ENCODE measurements at places on chromosomes 5 and 9.

GRCh38 chr5:174518512-174518911, 205.9 kb upstream of the MSX2 start:
- no peak for ATAC-seq

GRCh38 chr5:159899067-159900049, 16.9 kb upstream of the ADRA1B start:
- ATAC-seq = no peak

- ATAC-seq = no peak
Measured at GRCh38 chr5:95697781-95698681, 15.2 kb upstream of the SPATA9 start.

GRCh38 chr5:163104464-163104863, 332.9 kb upstream of the CCNG1 start:
- ATAC-seq = peak; percentile 63

DNA sequence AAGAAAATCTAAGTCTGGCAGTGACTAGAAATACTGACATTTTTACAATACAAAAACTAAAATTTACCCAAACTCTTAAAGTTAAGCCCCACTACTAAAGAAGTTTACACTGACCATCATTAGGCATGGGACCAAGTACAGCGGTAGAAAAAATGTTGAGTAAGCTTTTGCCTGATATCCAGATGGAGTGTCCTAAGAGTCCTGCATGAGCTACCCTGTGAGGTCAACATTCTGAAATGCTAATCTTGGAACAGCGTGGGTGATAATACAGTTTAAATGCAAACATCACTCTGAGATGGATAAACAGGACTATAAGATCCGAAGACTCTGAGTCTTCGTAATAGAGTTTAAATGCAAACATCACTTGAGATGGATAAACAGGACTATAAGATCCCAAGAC, 189.7 kb downstream of the DCP2 start:
- ATAC-seq = peak; percentile 70

DNA sequence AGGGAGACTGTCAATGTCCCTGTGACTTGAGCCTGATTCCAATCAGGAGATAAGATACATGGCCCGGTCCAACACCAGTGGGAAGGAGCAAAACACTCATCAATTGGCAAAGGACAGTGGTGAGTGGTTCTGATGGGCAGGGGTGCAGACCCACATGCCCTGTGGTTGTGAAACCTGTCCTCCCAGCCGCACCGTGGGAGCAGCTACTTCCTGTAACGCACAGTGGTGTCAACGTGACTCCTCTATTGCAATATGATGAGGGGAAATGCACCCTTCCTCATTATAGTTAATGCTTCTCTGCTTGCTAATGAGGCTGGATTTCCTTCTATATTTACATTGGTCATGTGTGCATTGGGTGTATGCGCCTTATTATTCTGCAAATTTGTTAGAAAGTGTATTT, 223.0 kb downstream of the IRX1 start:
- ATAC-seq = no peak

DNA sequence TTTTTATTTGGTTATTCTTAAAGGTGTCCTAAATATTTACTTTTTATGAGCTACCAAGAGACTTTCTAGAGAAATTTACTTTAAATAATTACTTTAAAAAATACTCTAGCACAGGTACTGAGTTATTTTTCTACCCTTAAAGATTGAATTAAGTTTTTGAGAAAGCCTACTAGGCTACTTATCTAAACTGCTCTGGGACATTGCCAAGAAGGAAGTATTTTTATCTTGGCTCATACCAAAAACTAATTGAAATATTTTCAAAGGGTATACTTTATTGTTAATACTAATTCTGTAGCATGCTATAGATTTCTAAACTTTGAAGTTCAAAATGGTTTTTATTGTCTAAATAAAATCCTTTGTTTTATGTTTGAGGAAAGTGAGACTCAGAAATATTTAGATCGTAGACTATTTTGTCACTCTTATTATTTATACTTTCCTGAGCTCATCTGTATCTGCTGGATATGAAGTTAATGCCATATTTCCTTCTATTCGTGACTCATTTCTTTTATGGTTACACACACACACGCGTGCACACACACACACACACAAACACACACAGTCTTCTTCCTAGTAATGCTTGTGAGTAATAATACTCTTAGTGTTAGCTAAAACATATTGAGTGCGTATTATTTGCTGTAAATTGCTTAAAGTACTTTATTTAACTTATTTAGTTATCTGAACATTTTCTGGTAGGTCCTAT, 89.5 kb downstream of the MAN2A1 start:
- no peak for ATAC-seq

GRCh38 chr9:104361207-104361606, 142.9 kb upstream of the OR13F1 start:
- ATAC-seq = no peak

DNA sequence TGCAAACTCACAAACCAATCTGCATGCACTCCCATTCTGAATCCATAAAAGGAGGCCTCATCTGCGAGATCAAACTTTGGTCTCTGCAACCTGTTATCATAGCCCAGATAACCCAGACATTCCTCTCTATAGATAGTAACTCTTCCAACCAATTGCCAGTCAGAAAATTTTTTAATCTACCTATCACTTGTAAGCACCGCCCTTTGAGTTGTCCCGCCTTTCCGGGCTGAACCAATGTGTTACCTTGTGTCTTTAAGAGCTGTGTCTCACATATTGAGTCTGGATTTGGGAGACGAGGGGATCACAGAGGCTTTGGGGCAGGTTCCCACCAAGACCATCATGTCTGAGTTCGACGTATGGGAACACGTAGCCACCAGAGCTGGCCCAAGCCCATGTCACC, 91.1 kb upstream of the PPP1R26 start:
- no peak for ATAC-seq

DNA sequence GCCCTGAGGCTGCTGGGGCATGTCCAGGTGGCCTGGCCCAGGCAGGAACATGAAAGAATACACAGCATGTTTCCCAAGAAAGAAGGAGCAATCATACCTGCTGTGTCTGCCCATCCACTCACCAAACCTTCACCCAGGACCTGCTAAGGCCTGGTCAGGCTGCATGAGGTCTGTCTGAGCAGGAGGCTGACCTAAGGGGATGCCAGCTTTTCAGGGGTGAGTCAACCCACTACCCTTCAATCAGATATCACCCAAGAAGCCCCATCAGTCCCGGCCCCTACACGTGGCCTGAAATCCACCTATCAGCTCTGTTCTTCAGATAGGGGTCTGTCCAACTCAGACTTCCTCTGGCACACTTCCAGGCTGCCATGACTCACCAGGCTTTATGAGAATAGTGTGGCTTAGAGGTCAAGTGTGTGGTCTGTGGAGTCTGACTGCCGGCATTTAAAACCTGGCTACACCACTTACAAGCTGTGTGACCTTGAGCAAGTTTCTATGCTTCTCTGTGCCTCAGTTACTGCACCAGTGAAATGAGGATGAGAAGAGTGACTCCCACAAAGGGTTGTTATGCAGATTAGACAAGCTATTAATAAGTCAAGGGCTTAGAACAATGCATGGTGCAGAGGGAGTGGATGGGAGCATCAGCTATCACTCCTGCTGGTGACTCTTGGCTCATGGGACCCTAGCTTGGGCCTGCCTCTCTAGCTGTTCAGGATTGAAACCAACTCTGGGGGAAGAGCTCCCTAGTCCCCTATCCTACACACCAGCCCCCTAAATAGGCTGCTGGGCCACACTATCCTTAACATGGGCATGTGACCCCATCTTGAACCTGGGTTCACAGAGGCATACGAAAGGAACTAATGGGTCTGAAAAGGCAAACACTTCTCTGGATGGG, 130.3 kb downstream of the PAX5 start:
- ATAC-seq = peak; percentile 87

DNA sequence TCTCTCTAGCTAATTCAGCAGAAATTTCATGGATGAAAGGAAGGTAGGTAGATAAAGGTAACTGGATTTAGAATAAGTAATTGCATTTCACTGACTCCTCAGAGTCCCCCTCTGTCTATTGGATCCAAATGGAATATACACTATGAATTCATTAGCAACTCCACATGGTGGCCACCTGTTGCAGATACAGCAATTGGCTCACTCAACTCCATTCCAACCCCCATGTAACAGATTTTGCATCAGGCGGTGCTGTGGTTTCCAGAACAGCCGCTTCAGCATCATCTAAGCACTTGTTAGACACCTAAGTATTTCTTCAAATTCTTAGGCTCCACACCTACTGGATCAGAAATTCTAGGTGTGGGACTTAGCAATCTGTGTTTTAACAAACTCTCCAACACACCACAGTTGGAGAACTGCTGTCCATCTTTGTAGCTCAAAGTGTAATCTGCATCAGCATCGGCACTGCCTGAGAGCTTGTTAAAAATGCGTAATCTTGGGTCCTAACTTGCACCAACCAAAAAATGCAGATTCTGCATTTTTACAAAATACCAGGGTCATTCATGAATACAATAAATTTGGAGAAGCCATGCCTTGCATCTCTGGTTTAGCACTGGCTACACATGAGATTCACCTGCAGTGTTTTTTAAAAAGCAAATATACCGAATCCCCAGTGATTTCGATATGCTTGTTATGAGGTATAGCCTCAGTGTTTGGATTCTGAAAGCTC, 413.8 kb upstream of the CD180 start:
- no peak for ATAC-seq

Measured in motor neuron (in vitro differentiated cells).